ENCODE measurements at places on chromosomes 4 and X.

DNA sequence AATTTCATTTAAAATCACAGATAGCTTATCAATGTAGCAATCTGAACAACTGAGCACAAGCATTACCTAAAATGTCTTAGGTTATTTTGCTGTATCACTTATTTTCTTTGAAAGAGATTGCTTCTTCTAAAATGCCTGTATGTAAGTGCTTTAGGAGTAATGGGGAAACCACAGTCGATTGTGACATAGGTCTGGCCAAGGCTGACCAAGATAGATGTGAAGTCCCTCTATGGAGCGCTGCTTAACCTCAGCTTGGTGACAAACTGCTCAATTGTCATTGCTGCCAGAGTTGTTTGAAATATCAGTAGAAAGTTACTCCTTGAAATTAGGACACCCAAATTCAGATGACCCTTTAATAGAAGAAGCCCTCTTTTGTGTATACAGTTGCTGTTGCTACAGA lies 401.9 kb upstream of the NDST4 start:
- DNase-seq = no peak

DNA sequence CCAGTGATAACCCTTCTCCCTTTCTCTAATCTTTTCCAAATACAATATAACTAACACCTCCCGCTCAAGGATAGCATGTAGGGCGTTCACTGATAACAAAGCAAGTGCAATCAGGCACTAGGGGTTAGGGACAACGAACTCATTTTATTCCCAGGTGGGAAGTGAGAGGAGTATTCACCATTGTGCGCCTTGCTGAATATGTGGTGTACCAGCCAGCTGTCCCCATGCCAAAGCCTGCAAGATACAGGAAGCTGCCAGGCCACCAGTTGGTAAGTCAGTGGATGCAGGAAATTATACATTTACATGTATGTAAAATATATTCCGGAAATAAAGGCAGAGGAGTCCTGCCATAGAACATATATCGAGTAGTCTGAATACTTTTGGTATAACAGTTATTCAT lies 6.3 kb upstream of the HPRT1 start:
- no peak for DNase-seq

DNA sequence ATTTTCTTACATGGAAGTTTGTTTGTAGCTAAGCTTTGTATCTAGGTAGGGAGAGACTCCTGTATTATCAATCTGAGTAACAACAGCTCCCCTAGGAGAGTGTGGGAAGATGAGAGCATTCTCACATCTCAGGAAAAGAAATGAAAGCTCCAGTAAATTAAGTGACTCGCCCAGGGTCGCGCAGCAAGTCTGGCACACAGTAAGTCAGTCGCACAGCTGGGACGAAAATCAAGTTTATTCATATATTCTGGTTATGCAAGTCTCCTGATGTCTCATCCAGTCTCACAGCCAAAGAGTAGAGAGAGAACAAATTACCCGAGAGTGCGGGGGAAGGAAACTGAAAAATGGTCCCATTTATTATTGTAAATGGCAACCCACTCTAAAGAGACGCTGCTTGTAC lies 216.1 kb downstream of the STK32B start:
- DNase-seq = no peak

DNA sequence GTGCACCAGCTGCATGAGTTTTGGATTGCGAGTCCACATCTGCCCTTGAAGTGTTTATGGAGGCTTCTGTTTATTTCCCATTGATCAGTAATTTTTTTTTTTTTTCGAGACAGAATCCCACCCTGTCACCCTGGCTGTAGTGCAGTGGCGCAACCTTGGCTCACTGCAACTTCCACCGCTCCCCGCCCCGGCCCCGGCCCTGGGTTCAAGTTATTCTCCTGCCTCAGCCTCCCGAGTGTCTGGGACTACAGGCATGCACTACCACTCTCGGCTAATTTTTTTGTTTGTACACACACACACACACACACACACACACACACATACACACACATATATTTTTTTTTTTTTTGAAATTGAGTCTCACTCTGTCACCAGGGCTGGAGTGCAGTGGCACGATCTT lies 46.1 kb downstream of the SMAD1 start:
- DNase-seq = no peak

DNA sequence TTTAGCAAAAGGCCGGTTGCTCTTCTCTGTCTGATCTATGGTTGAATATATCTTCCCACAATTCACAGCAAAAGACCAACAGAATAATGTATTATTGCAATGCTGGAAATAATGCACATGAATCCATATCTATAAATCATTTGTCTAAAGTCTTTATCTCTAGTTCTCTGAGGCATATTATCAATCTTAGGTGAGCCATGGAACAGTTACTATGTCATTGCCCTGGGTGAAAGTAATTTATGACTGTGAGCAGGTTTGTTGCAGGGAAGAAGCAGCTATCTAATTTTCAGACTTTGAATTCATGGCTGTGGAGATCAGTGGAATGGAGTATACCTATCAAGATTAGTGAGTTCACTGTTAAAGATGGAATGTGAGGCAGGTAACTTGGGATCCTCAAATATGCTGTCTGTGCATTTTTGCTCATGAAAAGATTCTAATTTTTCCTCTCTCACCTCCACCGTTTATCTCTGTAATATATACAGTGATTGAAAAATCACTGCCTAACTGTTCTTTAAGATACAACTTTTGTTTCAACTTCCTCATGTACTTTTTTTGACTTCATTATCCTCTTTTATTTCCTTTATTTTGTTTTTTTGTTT lies 256.8 kb upstream of the ARSJ start:
- DNase-seq = no peak

DNA sequence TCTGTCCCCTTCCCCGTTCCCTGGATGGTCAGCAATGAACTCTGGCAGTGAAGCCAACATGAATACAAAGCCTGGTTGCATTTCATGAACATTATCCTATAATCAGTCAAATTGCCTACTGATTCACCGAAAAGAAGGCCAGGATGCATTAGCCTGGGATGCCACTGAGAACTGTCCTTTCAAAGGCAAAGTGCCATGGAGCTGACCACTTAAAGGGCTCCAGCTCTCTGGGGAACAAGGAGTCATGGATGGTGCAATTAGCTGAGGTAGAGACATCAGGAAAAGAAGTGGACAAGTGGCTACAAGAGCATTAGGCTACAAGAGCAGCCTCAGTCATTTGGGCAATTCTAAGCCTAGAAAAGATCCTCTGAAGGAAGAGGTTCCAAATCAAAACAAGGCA lies 69.0 kb downstream of the PARM1 start:
- DNase-seq = no peak

DNA sequence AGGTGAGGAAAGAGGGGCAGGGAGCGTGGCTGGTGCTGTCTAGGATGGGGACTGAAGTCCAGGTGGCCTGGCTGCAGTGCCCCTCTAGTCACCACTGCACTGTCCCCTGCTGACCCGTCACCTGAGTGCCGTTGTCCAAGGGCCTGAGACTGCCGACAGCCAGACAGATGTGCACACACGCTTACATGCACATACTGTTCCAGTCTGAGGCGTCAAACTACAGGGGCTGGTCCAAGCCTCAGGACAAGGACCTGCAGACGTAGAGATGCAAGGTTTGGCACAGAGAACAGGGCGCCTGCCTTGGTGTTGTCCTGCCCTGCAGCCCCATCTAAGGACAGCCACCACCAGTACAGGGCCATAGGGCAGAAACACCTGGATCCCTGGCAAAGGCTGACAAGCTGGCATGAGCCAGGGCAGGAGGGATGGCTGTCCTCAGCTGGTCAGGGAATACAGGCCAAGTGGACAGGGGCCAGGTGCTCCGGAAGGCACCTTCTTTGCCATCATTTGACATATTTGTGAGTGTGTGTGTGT lies 1.7 kb downstream of the SLC2A9 start:
- DNase-seq = no peak

GRCh38 chr4:106473515-106473914 lies 104.9 kb upstream of the GIMD1 start:
- DNase-seq = no peak

DNA sequence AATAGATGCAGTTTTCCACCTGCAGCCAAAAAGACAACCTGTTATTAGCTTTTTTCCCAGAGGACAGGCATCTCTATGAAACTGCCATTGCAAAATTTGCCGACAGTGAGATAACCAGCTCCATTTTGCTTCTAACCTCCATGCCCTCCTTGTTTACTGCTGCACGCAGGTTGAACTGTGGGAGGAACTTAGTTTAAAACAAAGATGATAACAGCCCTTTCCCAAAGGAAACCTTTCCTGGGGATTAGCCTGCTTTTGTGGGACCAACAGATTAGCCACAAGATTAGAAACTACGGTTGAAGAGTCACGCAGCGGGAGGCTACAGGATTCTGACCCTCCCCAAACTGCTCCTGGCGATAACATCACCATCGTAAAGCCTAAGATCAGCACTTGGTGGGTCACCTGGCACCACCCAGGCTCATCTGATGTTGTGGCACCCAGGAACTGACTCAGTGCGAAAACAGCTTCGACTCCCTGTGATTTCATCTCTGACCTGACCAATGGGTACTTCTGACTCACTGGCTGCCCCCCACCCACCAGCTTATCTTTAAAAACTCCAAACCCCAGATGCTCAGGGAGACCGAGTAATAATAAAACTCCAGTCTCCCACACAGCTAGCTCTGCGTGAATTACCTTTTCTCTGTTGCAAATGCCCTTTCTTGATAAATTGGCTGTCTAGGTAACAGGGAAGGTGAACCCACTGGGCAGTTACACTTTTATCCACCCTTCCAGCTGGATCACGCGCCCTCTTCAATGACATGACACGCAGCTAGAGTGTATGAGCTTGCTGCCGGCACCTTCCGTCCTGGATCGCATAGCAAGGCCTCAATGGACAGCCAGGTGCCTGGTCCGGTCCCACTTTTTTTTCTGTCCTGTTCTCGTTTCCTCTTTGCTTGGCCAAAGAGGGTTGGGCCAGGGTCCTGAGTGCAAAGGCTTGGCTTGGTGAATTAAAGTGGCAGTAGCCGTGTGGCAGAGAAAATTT lies 27.2 kb downstream of the NOP14 start:
- peak; percentile 32 for DNase-seq

- no peak for DNase-seq
Observed at GRCh38 chrX:123753656-123754350, 21.0 kb upstream of the THOC2 start.

GRCh38 chr4:121273191-121273590 lies 107.6 kb downstream of the QRFPR start:
- no peak for DNase-seq

DNA sequence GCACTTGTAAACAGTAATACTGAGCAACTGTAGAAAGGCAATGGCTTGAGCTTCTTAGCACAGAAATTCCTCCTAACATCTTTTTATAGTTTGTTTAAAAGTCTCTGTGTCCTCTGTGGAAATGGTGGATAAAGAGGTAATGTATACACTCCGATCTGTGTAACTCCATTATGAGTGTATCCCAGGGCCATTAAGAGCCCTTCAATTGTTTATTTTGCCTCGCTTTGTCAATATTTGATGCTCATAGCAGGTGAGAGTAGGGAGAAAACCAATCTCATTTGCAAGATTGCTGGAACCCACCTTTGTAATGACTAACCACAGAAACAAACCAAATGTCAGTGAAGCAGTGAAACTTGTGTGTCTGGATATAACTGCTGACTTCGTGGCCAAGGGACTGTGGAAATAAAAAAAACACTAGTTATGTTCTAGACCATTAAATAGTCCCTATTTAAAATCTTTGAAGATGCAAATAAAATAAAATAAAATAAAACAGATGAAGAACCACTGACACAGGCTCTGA lies 598.2 kb upstream of the BOD1L1 start:
- no peak for DNase-seq
